ENCODE measurements at places on chromosomes 16 and 17.
A peak's percentile ranks its signal among the peaks of the same experiment; 100 is the strongest.

DNA sequence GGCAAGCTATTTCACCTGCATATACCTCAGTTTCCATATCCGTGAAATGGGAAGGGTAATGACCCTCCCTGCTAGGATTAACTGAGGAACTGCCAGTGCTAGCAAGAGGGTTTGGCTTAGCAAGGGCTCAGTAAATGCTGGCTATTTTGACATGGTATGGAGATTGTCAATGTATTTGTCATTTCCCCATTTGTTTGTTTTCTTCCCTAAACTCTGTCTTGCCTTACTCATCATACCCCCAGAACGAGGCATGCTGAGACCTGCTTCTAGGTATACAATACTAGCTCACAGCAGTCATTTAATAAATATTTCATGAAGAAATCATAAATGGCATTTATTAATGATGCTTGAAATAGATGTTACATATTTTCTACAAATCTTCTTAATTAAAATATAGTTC, 124.0 kb downstream of the DYNLRB2 start:
- no peak for DNase-seq

DNA sequence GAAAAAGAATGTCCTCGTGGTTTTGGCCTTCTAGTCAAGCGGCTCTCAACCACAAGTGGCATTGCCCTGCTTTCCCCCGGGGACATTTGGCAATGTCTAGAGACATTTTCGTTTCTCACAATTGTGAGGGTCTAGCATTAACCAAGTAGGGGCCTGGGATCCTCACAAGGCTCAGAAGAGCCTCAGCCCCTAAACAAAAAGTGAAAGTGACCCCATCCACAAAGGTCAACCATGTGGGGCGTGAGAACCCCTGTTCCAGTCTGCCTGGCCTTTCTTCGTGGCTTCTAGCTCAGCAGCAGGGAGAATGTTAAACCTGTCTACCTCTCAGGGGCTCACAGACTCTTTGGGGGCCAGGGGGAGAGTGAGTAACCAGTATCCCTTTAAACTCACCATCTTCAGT, 4.8 kb upstream of the RPL38 start:
- no peak for DNase-seq

DNA sequence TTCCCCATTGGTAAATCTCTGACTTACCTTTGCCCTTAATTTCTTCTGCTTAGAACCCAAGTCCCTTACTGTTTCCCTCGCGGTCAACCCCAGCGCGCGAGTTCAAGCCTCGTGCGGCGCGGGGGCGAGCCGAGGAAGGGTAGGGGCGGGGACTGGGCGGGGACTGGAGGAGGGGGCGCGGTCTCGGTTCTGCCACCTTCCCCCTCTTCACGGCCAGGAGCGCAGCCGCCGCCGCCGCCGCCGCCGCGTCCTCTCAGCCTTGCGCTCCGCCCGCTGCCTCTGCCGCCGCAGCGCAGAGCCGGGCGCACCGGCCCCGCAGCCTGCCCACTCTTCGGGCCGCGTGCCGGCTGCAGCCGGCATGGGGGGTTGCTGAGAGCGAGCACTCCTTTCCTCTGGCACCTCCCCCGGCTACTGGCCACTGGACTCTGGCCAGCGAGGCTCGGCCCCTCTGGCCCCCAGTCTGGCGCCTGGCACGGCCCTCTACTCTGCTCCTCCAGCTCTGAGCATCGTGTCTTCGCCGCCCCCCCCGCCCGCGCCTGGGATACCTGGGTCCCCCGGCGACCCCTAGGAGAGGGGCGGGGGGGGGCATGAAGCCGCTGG, at the start of gene RAPGEFL1:
RAPGEFL1 (plus strand) TSS at position 196 of the 600 bp plus-strand sequence; CDS start at position 588, 392 bp downstream.
- peak; percentile 78 for DNase-seq

- peak; percentile 27 for DNase-seq
Observed at GRCh38 chr16:46908540-46909372, 24.6 kb downstream of the GPT2 start.

GRCh38 chr16:49757559-49758069, 98.3 kb downstream of the ZNF423 start:
- DNase-seq: no peak

DNA sequence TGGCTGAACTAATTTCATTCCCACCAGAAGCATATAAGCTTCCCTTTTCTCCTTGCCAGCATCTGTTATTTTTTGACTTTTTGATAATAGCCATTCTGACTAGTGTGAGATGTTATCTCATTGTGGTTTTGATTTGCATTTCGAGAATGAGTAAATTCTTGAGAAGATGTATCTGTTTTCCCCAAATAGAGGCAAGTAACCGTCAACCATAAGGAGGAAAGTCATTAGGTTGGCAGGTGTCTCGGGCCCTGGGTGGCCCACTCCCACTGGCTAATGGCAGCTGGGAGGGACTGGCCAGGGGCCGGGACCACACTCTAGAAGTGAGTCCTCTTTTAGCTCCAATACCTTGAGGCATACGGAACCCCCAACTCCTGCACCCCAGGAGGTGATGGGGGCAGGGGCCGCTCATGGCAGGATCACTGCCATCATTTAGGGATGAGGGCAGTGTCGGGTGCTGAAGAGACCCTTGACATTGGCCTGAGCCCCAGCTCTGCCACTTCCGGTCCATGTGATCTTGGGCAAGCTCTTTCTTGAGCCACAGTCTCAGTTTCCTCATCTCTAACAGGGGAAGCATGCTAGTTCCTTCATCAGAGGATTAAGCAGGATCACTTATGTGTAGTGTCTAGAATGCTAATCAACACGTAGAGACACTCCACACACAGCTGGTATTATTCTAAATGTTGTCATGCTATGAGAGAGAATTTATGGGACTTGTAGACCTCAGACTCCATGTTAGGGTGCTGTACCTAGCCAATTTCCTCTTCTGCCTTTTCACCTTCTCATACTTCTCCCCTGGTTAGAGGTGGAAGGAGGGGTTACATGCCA, 44.3 kb downstream of the RGS9 start:
- no peak for DNase-seq

GRCh38 chr16:87185983-87186382, 131.2 kb downstream of the C16orf95 start:
- DNase-seq: no peak
